ENCODE measurements at places on chromosomes 3 and 15. TPM values are rescaled to one million over a fixed set of nuclear protein-coding genes. Genes with fewer than 3 reads are reported as not detected.

- no peak overlapping the region for H3K27ac ChIP-seq
- no peaks in the 10 kb centered on the region for H3K27me3 ChIP-seq
- H3K4me1 ChIP-seq, result peaks cover 3% of the 10 kb centered on the region
- no peak for DNase-seq
Observed at GRCh38 chr3:56688191-56688590, 5.1 kb upstream of the TASOR start.

DNA sequence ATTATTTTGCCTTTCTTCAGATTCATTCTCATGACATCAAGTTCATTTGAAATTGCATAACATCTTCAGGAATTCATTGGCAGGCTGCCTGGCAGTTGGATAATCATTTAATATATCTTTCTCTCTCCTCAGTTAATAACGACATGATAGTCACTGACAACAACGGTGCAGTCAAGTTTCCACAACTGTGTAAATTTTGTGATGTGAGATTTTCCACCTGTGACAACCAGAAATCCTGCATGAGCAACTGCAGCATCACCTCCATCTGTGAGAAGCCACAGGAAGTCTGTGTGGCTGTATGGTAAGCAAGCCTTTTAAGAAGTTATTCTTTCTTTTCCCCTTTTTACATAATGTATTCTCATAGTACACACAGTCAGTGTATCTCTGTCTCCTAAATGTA lies 38.2 kb downstream of the TGFBR2 start:
- H3K4me1 ChIP-seq, result peaks cover 100% of the 10 kb centered on the region
- DNase-seq, result no peak
- no peaks in the 10 kb centered on the region for H3K27me3 ChIP-seq

DNA sequence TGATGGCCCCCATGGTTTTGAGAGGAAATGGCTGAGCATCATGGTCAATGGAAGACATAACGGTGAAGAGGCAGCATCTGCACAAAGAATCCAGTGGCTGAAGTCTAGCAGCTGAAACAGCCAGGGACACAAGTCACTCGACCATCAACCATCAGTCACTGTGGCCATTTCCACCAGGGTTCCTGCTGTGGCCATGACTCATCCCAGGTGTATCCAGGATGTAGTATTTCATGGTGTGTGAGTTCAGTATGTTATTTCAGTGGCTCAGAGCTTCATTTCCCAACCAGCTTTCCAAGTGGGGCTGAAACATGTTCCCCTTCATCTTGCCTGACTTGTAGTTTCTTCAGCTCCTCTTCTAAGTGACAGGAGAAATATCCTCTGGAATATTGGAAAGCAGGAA lies 47.8 kb upstream of the WNT5A start:
- no peaks in the 10 kb centered on the region for H3K4me1 ChIP-seq
- no peaks in the 10 kb centered on the region for H3K27me3 ChIP-seq
- no peak for DNase-seq

GRCh38 chr3:183220828-183221227 lies 32.2 kb upstream of the B3GNT5 start:
- H3K4me3 ChIP-seq, result no peak overlapping the region
- no peaks in the 10 kb centered on the region for H3K36me3 ChIP-seq
- H3K27me3 ChIP-seq, result no peaks in the 10 kb centered on the region
- H3K27ac ChIP-seq, result no peak overlapping the region
- no peak for DNase-seq
- H3K4me1 ChIP-seq, result no peaks in the 10 kb centered on the region

GRCh38 chr3:12237912-12238650 lies 50.8 kb upstream of the PPARG start:
- peaks cover 8% of the 10 kb centered on the region for H3K4me1 ChIP-seq
- H3K27ac ChIP-seq, result no peak overlapping the region
- DNase-seq, result no peak
- no peak overlapping the region for H3K4me3 ChIP-seq
- no peaks in the 10 kb centered on the region for H3K27me3 ChIP-seq

DNA sequence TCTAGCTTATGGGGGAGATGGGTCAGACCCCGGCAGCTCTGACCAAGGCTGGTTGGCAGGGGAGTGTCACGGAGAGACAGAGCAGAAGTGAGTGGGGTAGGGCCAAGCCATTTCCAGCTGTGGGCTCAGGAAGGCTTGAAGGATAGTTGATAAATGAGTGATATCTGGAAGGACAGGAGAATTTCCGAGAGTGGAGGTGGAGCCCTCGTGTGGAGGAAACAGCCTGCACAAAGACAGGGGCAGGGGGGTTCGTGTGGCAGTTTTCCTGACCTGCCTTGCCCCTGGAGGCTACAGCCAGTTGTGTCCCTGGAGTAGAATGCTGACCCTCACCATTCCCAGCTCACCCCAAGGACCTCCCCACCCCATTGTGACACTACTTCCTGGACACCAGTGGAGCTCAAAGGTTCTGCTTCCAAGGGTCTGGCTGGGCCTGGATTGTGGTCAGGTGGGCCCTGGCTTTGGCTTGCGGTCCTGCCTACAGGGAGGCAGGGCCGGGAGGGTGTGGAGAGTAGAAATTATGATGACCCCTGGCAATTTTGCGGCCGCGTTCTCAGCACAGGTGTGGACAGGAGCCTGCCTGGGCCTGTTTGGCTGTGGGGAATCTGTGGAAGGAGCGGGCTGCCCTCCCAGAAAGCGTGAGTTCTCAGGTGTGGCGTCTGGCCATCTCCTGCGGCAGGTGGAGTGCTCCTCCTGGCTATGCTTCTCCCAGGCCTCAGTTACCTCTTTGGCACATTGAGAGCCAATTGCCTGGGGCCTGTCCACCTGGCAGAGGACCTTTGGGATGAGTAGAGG lies at the start of gene SLC22A14:
SLC22A14 (plus strand) TSS at position 400 of the 792 bp plus-strand sequence. CDS start 23,733 bp downstream, outside the sequence.
- no peaks in the 10 kb centered on the region for H3K27me3 ChIP-seq
- no peak within 1 kb of the TSS for H3K4me3 ChIP-seq
- H3K27ac ChIP-seq, result no peak within 1 kb of the TSS
- H3K4me1 ChIP-seq, result no peaks in the 10 kb centered on the region
- no peaks in the 10 kb centered on the region for H3K36me3 ChIP-seq

DNA sequence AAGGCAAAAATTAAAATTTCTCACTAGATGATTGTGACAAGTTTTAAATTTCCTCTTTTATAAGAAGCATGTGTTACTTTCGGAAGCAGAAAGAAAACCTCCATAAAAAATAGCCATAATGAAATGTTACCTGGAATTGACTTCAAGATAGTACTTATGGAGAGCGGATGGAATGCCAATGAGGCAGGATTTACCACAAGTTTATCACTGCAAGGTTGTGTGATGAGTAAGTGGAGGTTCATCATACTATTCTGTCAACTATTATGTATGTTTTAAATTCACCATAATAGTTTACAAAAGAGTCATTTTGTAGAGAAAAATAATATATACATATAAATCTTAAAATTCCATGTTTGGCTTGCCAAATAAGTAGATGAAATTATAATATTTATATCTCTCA lies 230.3 kb downstream of the SCAPER start:
- no peak overlapping the region for H3K4me3 ChIP-seq
- no peaks in the 10 kb centered on the region for H3K27me3 ChIP-seq
- no peak for DNase-seq
- no peaks in the 10 kb centered on the region for H3K4me1 ChIP-seq

- no peaks in the 10 kb centered on the region for H3K36me3 ChIP-seq
- no peaks in the 10 kb centered on the region for H3K4me1 ChIP-seq
- H3K27ac ChIP-seq, result no peak overlapping the region
- H3K27me3 ChIP-seq, result no peaks in the 10 kb centered on the region
- no peak overlapping the region for H3K4me3 ChIP-seq
Observed at GRCh38 chr3:168545591-168545990, 449.9 kb upstream of the GOLIM4 start.

DNA sequence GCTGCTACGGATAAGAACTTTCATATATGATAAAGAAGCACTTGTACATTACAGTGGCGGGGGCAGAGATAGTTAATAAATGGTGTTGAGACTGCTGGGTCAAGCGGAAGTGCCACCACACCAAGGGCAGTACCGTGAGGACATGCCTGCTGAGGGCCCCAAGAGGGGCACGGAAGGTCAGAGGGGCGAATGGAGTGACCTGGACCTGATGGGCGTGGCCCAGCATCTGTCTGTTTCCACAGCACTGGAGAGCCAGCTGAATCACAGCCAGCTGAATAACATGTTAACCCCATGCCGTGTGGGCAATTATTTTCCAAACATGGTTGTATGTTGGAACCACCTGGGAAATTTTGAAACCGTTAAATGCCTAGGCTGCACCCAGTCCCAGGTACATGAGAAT lies 37.2 kb downstream of the ANKDD1A start:
- peaks cover 37% of the 10 kb centered on the region for H3K36me3 ChIP-seq
- no peak overlapping the region for H3K27ac ChIP-seq
- H3K27me3 ChIP-seq, result no peaks in the 10 kb centered on the region
- no peak overlapping the region for H3K4me3 ChIP-seq

DNA sequence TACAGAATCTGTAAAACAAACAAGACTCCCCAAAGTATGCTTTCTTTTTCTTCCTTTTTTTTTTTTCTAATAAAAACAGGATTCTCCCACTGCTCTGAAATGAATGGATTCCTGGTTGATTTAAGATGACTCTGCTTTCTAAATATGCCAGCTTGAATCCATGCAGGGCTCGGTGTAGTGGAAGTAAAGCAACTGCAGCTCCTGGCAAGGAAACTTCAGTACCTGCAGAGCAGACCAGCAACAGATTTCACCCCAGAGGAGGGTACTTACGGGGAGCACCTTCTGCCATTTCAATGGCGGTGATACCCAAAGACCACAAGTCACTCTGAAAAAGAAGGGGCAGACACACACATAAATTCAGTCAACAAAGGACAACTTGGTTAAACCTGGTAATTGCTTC lies 150.5 kb upstream of the SLC2A2 start:
- DNase-seq, result peak; percentile 62
- H3K4me3 ChIP-seq, result no peak overlapping the region
- no peaks in the 10 kb centered on the region for H3K36me3 ChIP-seq
- no peak overlapping the region for H3K27ac ChIP-seq

- no peaks in the 10 kb centered on the region for H3K27me3 ChIP-seq
- H3K36me3 ChIP-seq, result peaks cover 32% of the 10 kb centered on the region
- DNase-seq, result no peak
- H3K27ac ChIP-seq, result no peak overlapping the region
Observed at GRCh38 chr3:12816521-12817342, 20.3 kb downstream of the CAND2 start.

DNA sequence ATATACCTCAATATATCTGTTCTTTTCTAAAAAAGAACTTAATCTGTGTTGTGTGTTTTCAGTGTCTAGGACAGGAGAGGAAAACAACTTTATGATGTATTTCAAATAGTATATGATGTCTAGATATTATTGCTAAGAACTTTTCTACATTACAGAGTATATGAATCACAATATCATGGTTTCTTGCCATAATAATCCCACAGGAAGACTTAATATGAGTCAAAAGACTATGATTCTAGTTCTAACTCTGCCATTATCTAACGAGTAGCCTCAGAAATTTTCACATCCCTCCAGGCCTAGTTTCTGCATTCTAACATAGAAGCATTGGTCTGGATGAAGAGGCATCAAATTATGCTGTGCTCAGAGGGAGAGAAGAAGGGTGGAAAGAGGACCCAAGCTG lies 107.7 kb upstream of the SPRED1 start:
- H3K27ac ChIP-seq, result no peak overlapping the region
- no peak for DNase-seq
- no peaks in the 10 kb centered on the region for H3K36me3 ChIP-seq
- H3K27me3 ChIP-seq, result no peaks in the 10 kb centered on the region
- no peak overlapping the region for H3K4me3 ChIP-seq

DNA sequence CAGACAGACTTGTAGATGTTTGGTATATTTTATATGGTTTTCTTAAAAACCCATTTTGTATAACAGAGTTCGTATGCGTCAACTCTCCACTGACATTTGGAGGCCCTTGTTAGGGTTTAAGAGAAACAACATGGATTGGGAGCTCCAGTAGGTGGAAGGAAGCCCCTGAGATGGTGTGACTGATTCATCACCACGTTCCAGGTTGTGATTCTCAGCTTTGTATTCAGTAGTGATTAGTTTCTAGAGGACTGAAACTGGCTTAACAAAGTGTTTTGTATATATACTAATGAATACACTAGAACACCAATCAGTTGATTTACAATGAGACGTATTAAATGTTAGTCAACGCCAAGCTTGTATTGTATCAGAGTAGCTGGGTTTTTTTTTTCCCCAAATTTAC lies 33.9 kb downstream of the SNRK start:
- no peaks in the 10 kb centered on the region for H3K36me3 ChIP-seq
- no peak for DNase-seq
- H3K27ac ChIP-seq, result no peak overlapping the region
- peaks cover 60% of the 10 kb centered on the region for H3K4me1 ChIP-seq
- H3K4me3 ChIP-seq, result no peak overlapping the region

DNA sequence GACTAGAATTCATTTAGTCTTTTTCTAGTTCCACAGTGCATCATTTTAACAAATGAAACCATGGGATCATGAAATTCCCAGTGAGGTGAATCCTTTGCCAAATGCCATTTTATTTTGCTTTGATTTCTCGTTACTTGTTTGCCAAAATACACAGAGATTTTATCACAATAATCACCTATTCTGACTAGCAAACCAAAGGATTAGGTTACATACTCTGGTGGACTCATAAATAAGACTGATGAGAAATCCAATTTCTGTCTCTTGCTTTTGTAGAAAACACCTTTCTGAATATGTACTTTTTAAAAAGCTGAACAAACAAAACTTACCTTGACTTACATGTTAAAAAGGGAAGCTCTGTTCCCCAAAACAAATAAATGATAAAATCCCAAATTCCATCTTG lies 12.2 kb downstream of the ERC2 start:
- no peak overlapping the region for H3K27ac ChIP-seq
- H3K27me3 ChIP-seq, result no peaks in the 10 kb centered on the region
- H3K36me3 ChIP-seq, result no peaks in the 10 kb centered on the region

- no peaks in the 10 kb centered on the region for H3K4me1 ChIP-seq
- DNase-seq, result no peak
- H3K36me3 ChIP-seq, result no peaks in the 10 kb centered on the region
Observed at GRCh38 chr3:12323237-12323636, 34.4 kb downstream of the PPARG start.

- H3K27me3 ChIP-seq, result no peaks in the 10 kb centered on the region
- no peaks in the 10 kb centered on the region for H3K36me3 ChIP-seq
- no peak overlapping the region for H3K27ac ChIP-seq
Observed at GRCh38 chr3:105862217-105862616, 6.6 kb downstream of the CBLB start.

The PLCD1 gene
- 32.4 TPM for total RNA-seq

The RHCG gene
- not detected for total RNA-seq

The CDCP1 gene
- total RNA-seq, result 3.0 TPM

The ALDH1A2 gene
- 18.5 TPM for total RNA-seq

The SV2B gene
- 3.0 TPM for total RNA-seq

Measured in esophagus muscularis mucosa (tissue), 4 donors.